ENCODE measurements at places on chromosomes 12 and 14.

- DNase-seq: no peak
These were observed 104.2 kb downstream of the C12orf50 start for GRCh38 chr12:87925021-87925420.

GRCh38 chr12:105457026-105457425, 126.5 kb downstream of the C12orf75 start:
- no peak for DNase-seq

DNA sequence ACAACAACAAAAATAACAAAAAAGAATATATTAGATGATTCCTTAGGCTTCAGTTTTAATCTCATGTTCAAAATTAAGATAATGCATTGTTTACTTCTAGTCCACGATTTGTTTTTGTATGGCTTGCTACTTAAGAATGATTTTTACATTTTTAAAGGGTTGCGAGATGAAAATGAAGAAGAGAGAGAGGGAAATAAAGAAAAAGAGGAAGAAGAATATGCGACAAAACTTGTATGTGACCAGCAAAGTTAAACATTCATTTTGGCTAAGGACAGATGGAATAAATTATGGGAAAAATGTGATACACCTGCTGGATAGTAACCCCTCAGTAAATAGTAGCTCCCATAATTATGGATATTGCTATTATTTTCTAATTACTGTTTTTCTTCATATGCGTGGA, 1.2 kb upstream of the GIT2 start:
- no peak for DNase-seq

GRCh38 chr12:9883175-9883574, 1.9 kb downstream of the KLRF2 start:
- DNase-seq: no peak

DNA sequence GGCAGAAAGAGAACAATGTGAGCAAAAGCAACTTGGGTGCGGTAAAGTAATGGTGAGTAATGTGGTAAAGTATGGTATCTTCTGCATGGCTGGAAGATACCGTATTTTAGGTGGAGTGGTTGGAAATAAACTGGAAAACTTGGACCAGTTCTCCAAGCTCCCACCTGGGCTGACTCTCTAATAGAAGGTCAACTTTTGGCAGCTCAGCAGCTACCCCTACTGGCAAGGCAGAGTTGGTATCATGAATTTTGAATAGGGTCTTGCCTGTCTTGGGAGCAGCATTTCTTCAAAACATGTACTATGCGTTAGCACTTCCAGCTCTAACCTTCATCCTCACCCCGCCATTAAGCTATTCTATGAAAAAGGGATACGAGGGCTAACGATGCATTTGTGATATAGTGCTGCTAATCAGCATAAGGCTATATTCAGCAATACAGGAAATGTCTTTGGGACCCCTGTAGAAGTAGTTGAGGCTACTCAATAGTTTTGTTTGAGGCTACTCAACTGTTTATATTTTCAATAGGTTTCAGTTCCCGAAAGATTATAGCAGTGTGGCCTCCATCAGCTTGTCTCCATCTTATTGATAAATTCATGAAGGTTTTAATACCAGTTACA, 276.3 kb upstream of the FAR2 start:
- DNase-seq: peak; percentile 34

DNA sequence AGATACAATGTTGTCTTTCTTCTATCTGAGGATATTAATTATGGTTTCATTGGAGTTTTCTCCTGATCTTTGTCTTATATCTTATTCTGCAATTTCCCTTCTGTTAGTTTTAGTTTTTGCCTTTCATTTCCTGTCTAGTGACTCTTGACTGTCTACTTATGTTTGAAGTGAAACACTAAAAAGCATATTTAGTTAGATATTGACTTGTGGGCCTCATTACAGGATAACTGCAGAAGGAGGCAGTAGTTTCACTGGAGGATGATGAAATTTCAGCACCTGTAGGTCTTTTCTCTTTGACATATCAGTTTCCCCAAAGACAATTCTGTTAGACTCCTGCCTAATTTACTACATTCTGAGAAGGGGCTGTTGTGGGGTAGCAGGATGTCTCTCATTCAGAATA, 97.5 kb upstream of the NEDD1 start:
- no peak for DNase-seq

GRCh38 chr14:66228267-66228970, 257.8 kb upstream of the CCDC196 start:
- DNase-seq: peak; percentile 33
